ENCODE measurements at places on chromosomes 16 and 17.

DNA sequence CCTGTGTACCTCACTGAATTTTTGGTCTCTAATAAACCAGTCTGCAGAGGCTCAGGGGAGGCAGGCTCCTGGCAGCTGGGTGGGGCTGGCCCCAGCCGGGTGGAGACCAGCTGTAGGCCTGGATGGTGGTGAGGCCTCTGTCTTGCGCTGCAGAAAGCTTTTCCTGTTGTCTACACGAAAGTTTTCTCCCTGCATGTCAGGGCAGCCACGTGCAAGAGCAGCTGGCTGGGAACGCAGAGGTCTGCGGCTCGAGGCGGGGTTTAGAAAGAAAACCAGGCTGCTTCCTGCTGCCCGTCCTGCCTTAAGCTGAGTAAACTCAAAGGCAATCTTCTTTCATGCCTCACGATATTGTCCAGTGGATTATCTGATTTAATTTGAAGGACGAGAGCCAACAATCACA is 2.4 kb downstream of the SERPINF1 start:
- no peaks in the 10 kb centered on the region for H3K27me3 ChIP-seq
- H3K4me3 ChIP-seq = no peak overlapping the region
- peaks cover 16% of the 10 kb centered on the region for H3K4me1 ChIP-seq
- no peak for DNase-seq

DNA sequence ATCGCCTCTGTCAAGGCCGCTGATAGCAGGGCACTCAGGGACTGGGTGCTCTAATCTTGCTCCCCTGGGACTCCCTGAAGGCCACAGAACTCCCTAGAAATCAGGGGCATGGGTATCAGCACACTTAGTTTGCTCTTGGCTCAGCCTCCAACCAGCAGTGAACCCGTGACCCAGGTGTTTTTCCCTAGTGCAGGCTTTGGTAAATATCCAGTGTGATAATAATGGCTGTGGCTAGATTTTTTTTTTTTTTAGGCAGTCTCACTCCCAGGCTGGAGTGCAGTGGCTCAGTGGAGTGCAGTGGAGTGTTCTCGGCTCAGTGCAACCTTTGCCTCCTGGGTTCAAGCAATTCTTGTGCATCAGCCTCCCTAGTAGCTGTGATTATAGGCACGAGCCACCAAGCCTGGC is 10.3 kb downstream of the NUPR1 start:
- DNase-seq = no peak
- H3K27me3 ChIP-seq = no peaks in the 10 kb centered on the region
- H3K27ac ChIP-seq = no peak overlapping the region
- H3K4me1 ChIP-seq = peaks cover 10% of the 10 kb centered on the region
- H3K4me3 ChIP-seq = no peak overlapping the region

DNA sequence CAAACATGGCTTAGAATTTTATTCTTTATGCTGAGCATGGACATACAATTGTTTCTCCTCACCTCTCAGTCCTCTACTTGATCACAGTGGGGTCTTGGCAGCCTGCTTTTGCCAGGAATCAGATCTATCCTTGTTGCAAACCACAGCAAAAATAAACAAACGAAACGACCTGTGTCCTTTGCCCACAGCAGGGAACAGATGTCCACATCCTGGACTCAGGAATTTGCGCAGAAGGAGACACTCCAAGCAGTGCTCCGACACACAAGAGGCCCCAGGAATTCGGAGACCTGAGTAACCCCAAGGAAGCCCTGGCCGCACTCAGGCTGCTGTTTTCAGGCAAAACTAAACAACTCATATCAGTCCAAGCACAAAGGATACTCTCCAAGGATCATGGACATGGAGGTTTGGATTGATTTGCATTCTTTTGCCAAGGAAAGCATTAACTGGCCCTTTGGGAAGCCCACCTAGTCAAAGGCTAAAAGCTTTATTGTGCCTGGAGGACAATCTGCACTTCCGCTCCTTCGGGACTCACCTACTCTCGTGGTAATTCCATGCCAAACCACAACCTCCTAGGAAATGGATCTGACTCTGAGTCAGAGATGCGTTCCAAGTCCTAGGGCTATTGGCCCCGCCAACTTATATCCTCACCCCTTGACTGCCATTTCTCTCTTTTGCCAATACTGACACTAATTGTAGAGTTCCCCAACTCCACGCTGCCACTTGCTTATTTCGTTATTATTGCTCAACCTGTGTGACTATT is 271.1 kb upstream of the CDH11 start:
- H3K4me3 ChIP-seq = no peak overlapping the region
- no peaks in the 10 kb centered on the region for H3K27me3 ChIP-seq
- H3K36me3 ChIP-seq = no peaks in the 10 kb centered on the region
- no peak for DNase-seq
- no peaks in the 10 kb centered on the region for H3K4me1 ChIP-seq

DNA sequence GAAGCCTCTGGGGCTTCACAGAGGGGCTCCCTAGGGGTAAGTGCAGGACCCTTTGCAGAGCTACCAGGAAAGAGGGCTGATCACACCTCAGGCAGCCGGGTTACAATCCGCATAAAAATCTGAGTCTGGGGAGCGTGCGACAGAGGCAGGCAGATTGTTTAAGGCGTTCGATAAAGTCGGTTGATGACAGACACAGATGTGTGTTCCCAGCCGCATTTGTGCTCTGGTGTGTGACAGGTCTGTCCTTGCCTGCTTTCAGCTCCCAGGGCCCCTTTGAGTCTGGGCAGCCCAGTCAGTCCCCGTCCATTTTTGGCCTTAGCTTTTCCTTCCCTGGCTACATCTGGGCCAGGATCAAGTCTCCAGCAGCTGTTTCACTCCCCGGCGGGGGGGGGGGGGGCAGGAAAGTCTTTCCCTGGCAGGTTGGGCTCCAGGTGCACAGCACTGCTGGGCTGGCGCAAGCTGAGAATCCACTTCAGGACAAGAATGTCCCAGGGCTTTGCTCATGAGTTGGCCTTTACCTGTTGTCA is 1.3 kb upstream of the ZACN start:
- no peak overlapping the region for H3K4me3 ChIP-seq
- no peaks in the 10 kb centered on the region for H3K4me1 ChIP-seq
- H3K27ac ChIP-seq = no peak overlapping the region
- DNase-seq = no peak
- peaks cover 26% of the 10 kb centered on the region for H3K27me3 ChIP-seq

GRCh38 chr17:56983366-56983765 is 5.4 kb downstream of the SCPEP1 start:
- H3K4me3 ChIP-seq = no peak overlapping the region
- no peaks in the 10 kb centered on the region for H3K27me3 ChIP-seq

DNA sequence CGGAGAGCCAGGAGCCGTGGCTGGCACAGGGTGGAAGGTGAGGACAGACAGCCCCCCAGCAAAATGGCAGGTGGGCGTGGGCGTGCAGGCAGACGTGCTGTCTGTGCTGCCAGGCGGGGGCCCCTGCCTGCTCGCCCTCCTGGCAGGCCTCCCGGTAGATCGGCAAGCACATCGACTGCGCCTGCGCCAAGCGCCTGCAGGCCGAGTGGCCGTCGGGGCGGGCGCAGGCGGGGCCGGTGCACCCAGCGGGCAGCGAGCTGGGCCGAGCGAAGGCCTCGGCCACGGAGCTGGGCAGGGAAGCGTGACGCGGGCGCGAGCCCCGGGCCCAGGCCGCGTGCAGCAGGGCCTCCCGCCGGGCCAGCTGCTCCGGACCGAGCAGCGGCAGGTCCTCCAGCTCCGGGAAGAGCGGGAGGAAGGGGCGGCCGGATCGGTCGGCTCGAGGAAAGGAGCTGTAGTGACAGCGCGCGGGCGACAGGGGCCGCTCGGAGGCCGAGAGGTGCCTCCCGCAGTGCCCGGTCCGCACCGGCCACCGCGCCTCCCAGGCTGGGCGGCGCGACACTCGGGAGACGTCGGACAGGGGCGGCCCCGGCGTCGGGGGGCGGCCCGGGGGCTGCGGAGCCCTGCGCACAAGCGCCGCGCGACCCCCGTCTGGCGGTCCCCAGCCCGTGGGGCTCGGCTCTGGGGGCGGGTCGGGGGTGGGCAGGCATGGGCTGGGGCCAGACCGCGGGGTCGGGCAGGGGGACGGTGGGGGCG is 16.9 kb downstream of the GRIN2C start:
- DNase-seq = no peak
- no peak overlapping the region for H3K4me3 ChIP-seq
- no peaks in the 10 kb centered on the region for H3K36me3 ChIP-seq
- no peak overlapping the region for H3K27ac ChIP-seq

GRCh38 chr17:72173499-72174116 is 52.8 kb downstream of the SOX9 start:
- H3K4me1 ChIP-seq = no peaks in the 10 kb centered on the region
- H3K4me3 ChIP-seq = no peak overlapping the region
- H3K27me3 ChIP-seq = no peaks in the 10 kb centered on the region
- no peak overlapping the region for H3K27ac ChIP-seq
- no peaks in the 10 kb centered on the region for H3K36me3 ChIP-seq
- no peak for DNase-seq

DNA sequence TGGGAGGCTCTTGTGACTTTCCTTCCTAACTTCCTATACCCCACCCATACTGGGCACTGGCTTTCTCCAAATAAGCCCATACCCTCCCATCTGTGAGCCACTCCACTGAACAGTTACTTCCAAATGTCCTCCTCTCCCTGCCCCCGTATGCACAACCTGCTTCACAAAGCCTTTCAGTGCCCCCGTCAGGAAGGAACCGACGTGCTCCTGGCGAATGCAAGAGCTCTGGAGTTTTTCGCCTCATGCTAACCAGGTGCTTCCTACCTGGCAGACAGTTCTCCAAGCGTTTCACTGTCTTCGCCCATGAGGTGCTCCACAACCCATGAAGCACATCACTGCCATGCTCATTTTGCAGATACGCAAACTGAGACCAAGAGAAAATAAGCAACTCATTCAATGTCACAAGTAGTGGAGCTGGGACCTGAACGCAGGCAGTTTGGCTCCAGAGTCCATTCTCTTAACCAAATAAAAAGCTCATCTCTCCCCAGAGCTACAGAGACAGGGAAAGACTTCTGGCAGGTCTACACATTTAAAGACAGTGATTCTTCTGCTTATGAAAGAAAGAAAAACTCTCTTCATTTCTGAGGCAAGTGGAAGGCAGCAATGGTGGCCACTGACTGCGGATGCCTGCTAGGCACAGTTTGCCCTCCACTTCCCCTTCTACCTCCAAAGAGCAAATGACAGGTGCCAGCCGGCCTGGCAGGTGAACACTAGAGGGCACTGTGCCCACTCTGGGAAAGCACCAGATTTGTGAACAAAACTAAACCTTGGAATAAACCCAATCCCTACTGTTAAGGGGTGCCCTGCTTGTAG is 23.8 kb downstream of the SPHK1 start:
- H3K4me3 ChIP-seq = no peak overlapping the region
- H3K4me1 ChIP-seq = peaks cover 20% of the 10 kb centered on the region
- no peak overlapping the region for H3K27ac ChIP-seq
- H3K27me3 ChIP-seq = no peaks in the 10 kb centered on the region
- no peak for DNase-seq

- no peak overlapping the region for H3K27ac ChIP-seq
- DNase-seq = no peak
- H3K27me3 ChIP-seq = no peaks in the 10 kb centered on the region
- H3K4me3 ChIP-seq = peak overlapping the region; percentile 67
- H3K4me1 ChIP-seq = peaks cover 6% of the 10 kb centered on the region
- H3K36me3 ChIP-seq = no peaks in the 10 kb centered on the region
Measured at GRCh38 chr17:18225642-18226283, 328 bp downstream of the LLGL1 start.

DNA sequence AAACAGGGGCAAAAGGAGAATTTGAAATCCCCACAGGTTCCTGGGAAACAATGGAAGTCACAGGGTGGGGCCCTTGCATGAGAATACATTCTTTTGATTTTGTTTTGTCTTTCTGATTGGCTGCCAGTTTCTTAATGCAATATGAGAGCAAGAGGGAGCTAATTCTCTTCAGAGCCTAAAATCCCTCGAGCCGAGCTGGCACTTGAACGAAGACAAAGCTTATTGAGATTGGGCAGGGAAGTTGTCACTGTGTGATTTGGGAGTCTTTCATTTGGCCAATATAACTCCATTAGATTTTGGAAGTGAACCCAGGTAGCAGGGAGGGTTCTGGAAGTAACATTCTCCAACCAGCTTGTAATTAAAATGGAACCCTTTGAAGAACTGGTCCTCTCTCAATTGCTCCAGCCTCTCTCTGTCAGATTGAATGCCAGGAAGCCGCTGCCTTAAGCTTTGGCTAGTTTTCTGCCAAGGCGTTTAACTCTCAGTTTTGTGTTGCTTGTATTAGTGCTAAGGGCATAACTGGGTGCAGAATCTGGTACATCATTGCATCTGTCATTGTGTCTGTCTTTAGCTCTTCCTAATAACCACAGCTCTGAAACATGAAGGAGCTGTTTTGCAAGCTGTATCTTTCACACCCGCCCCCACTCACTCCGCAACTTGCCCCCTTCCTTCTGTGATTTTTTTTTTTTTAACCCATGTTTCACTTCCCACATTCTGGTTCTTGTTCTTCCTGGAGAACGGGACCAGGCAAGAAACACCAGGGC is 272.0 kb downstream of the MAF start:
- H3K4me3 ChIP-seq = no peak overlapping the region
- no peak overlapping the region for H3K27ac ChIP-seq
- H3K36me3 ChIP-seq = no peaks in the 10 kb centered on the region
- H3K4me1 ChIP-seq = no peaks in the 10 kb centered on the region
- peaks cover 4% of the 10 kb centered on the region for H3K27me3 ChIP-seq

DNA sequence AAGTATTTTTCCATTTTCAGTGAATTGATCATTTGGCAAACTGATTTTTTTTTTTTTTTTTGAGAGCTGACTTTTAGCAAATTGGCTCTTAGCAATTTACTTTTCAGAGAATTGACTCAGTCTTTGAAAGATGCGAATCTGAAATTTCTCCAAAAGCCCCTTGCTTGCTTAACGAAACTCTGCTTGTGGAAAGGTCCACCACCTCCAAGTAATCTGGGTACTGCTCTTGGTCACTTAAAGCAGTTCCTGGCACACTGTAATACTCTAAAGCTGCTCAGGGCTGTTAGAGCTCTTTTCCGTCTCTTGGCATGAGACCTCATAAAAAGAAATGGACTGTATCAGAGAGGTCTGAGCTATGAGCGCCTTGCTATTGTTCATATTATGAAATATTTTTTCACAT is 2.9 kb downstream of the GSDMB start:
- no peaks in the 10 kb centered on the region for H3K27me3 ChIP-seq
- H3K36me3 ChIP-seq = peaks cover 7% of the 10 kb centered on the region
- H3K27ac ChIP-seq = peak overlapping the region; percentile 39
- H3K4me1 ChIP-seq = peaks cover 20% of the 10 kb centered on the region
- H3K4me3 ChIP-seq = no peak overlapping the region

GRCh38 chr16:69112285-69113129 is 7.1 kb downstream of the HAS3 start:
- no peak for DNase-seq
- no peaks in the 10 kb centered on the region for H3K4me1 ChIP-seq
- H3K27me3 ChIP-seq = no peaks in the 10 kb centered on the region

DNA sequence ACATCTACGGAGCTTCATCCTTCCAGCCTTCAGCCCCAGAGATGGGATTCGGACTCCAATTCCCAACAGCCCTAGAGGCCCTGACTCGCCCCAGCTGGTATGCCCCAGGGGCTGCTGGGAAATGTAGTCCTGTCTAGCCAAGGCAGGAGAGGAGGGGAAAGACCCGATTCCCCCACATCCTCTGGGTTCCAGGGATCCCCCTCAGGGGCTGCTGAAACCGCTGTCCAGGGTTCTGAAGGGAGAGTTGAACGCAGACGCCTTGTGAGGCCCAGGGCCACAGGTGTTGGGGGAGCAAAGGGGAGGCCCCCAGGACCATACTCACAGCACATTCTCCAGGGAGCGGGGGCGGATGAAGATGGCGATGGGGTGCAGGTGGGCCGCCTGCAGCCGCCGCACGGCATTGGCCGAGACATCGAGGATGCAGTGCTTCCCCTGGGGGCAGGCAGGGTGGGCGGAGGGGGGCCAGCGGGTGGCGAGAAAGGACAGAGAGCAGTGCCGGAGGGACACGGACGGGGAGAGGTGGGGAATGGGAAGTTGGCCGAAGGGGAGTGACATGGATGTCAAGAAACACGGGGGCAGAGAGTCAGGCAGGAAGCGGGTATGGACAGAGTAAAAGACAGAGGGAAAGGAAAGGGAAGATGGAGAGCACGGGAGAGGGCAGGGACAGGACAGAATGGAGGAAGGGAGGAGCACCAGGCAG is 12.6 kb upstream of the ASGR1 start:
- H3K4me1 ChIP-seq = no peaks in the 10 kb centered on the region
- H3K27ac ChIP-seq = no peak overlapping the region
- DNase-seq = no peak
